ENCODE measurements at places on chromosomes 4 and X.

DNA sequence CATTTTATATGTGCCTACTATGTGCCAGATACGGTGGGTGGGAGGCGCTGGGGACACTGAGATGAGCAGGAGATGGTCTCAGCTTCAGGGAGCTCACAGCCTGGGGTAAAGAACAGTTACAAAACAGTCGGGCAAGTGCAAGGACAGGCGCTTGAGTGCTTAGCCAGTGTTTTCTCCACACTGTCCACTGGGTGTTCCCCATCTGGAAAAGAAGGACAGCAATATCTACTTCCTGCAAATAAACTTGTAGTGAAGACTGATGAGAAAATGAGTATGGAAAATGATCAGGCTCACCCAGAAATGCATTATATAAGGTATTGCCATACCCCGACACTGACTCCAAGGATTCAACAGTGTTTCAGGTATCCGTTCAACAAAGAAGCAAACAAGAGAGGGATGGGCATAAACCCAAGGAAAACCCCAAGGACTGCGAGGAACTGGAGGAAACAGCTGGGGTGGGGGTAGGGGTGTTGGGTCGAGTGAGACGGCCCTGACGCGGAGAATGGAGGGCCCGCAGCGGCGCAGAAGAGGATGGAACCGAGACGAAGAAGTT, 835 bp downstream of the TMEM185A start:
- DNase-seq: no peak

GRCh38 chr4:2347190-2347589, 71.3 kb downstream of the ZFYVE28 start:
- no peak for DNase-seq

- no peak for DNase-seq
These were observed 80.6 kb upstream of the TBX22 start for GRCh38 chrX:79933938-79934337.

GRCh38 chr4:134722306-134722705, 520.7 kb upstream of the PABPC4L start:
- DNase-seq: no peak

DNA sequence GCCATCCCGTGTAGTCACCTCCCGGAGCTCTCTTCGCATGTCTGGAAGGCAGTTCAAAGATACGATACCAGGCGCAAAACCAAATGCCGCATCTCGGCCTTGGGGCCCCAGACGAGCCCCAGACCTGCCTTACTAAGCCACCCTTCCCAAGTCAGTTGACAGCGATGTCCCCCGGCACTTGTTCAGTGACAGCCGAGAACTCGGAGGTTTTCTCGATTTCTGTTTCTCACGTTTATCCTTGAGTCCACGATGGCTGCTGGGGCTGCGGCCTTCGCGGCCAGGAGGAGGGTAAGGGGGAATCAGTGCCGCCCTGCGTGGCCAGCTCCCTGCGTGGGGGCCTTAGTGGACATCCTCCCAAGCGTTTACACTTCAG, 7.3 kb downstream of the MAEA start:
- DNase-seq: no peak

DNA sequence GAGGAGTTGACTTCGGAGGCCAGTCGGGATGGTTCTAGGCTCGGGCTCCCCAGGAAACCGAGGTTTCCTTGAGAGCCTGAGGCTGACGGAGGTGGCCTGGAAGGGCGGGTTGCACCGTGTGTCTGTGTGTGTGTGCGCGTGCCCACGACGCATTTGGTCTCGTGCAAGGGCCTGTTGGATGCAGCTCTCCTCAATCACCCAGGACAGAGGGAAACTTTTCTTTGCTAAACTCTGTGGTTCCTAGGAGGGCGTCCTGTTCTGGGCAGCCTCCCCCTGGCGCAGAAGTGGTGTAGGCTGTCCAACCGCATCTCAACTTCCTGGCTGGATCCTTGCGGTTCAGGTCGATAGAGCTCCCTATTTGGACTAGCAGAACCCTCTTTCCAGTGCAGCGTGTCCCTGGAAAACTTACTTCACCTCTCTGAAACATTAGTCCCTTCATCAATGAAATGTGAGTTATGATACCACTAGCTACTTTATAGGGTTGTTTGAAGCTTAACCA, 973 bp downstream of the STK32B start:
- DNase-seq: no peak

DNA sequence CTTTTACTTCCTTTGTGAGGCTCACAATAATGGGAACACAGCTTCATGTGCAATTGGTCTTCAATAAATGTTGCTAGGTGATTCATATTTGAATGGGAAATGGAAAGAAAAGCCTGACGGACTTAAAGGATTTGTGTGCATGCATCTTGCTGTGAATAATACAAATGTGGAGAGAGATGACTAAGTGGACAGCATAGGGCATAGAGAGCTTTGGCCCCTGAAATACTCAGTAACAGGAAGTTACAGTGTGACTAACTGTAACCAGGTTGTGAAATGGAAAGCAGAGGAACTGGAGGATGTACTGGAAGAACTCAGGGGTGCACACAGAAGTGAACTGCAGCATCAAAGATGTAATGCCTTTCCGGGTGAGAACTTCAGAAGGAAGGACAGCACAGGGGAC, 206.7 kb downstream of the MGST2 start:
- no peak for DNase-seq

DNA sequence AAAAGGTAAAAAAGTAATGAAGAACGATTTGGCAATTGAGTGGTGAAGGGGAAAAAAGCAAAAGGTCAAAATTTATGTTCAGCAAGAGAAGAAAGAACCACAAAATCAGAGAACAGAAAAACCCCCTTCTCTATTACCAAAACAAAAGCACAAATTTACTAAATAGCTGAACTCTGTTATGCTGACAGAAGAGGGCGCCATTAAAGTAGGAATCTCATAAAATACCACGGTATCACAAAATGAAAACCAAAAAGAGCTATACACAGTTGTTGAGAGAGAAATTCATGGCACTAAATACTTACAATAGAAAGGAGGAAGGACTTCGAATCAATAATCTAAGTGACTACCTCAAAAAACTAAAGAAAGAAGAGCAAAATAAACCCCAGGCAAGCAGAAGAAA, 69.6 kb upstream of the CXorf66 start:
- no peak for DNase-seq

- DNase-seq: no peak
These were observed 310.5 kb upstream of the PITX2 start for GRCh38 chr4:110933341-110933740.

GRCh38 chrX:41353985-41354384, 20.0 kb downstream of the DDX3X start:
- no peak for DNase-seq

DNA sequence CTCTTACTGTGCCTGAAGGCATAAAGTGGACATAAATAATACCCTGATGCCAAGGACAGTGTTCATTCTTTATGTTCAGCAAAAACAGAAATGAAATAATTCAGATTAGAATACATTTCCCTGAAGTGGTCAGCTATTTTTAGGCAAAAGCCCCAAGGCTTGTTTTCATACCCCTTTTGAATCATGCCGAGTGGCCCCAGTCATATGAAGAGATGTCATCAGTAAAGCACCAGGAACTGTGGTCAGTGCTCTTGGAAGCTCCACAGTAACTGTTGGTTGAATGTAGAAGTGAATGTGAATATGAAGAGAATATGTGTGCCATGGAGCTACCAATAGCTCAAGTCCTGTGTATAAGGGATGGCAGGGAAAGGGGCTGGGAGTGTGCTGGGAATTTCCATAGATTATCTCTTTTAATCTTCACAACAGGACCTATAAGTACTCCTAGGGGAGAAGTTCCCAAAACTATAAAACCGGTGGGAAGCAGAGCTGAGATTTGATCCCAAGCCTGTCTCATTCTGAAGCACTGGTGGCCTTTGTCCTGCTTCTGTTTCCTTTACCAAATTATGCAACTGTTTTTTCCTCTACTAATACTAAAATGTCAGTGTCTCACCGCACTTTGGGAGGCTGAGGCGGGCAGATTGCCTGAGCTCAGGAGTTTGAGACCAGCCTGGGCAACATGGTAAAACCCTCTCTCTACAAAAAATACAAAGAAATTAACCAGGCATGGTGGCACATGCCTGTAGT, 52.6 kb downstream of the FNIP2 start:
- DNase-seq: no peak

DNA sequence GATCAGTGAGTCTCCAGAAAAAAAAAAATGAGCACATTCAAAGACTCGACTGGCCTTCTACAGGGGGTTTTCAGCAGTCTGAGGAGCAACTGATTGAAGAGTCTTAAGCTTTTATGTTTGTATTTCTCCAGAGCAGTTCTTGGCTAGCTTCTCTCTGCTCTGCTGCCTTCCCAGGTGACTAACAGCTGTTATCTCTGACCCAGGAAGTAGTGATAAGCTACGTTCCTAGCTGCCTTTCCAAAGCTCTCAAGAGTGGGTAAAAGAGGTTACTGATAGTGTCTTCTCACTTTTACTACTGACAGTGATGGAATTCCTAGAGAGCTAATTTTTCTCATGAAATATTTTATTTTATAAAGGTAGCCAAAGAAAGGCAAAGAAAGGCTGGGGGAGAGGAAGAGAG, 66.6 kb downstream of the ENOX2 start:
- no peak for DNase-seq

GRCh38 chr4:56817840-56818491, 3.5 kb downstream of the SPINK2 start:
- no peak for DNase-seq
